ENCODE measurements at places on chromosomes 2 and 18.

DNA sequence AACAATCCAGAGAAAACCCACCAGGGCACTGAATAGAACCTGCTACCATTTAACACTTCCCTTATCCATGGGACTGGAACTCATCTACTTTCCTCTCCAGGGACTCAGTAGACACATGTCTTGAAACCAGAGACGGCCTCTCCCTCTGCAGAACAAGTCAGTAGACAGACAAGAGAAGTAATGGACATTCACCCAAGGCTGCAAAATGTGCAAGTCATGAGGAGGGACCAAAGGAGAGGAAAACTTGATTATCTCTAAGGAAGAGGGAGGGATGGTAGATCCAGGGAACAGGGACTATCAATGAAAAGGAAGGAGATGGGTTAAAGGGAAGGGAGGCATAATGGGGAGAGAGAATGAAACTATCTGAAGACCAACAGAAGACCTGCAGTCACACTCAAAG, 5.3 kb upstream of the TTC39C start:
- no peak for DNase-seq

DNA sequence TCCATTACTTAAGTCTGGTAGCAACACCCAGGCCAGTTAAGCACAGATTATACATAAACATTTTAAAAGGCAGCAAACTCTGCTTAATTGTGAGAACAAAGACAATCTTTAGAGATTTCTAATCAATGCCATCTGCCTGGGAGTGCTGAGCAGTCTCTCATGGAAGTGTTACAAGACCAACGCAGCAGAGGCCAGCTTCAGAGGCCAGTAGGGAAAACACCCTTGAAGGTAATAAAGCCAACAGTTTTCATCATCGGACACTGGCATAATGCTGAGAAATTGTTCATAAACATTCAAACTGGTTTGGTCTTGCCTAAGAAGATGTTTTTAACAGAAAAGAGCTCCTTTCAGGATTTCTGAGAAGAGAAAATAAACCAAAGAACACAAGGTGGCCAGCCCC, 35.0 kb downstream of the EPB41L3 start:
- DNase-seq: no peak

GRCh38 chr2:106356291-106356690, 111.9 kb downstream of the RGPD3 start:
- no peak for DNase-seq

- no peak for DNase-seq
Observed at GRCh38 chr2:61318553-61318952, 152.3 kb downstream of the USP34 start.

DNA sequence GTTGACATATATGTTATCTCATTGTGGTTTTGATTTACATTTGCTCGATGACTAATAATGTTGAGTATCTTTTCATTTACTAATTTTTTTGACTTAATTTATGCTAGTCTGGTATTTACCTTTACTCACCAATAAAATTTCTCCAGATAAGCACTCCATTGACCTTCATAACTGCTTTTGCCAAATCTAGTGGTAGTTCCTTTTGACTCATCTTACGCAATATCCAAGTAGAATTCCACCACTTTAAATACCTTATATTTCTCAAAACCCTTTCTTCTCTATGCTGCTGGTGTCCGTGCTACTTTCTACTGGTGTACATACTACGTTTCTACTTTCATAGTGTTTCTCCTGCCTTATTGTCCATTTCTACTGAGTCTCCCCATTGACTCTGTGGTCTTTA, 407.6 kb upstream of the SPHKAP start:
- DNase-seq: no peak

GRCh38 chr2:236636261-236636660, 66.6 kb downstream of the ACKR3 start:
- no peak for DNase-seq

DNA sequence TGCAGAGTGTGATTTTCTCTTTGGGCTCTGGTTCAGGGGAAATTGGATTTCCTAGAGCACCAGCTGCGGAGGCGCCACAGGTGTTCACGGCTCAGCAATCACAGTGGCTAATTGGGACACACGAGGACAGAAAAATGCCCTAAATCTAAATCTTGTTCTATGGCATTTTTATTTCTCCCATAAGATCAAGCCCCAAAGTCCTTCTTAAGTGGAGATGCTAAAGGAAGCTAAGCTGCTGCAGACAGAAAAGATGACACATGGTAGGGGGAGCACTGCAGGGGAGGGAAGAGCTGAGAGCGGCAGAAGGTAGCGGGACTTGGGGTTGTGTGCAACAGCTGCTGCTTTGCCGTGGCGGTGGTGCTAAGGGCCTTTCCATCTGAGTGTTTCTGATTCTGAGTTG, 280.6 kb downstream of the MYT1L start:
- no peak for DNase-seq

DNA sequence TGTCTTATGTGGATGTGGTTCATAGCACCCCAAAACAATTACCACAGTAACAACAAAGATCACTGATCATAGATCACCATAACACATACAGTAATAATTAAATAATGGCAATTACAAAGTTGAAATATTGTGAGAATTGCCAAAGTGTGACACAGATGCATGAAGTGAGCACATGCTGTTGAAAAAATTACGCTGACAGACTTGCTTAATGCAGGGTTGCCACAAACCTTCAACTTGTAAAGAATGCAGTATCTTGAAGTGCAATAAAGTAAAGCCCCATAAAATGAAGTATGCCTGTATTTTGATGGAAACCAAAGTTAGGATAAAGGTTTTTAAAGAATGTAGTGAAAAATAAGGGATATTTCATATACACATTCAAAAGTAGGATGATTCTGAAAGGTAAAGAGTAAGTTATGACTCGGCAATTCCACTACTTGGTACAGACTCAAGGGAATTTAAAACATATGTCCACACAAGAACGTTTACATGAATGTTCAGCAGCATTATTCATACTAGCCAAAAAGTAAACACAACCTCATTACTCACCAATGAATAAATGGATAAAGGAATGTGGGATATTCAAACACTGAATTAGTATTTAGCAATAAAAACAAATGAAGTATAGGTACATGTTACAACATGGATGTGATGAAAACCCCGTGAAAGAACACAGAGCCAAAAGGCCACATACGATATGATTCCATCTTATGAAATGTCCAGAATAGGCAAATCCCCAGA, 61.6 kb downstream of the SCN9A start:
- DNase-seq: no peak

DNA sequence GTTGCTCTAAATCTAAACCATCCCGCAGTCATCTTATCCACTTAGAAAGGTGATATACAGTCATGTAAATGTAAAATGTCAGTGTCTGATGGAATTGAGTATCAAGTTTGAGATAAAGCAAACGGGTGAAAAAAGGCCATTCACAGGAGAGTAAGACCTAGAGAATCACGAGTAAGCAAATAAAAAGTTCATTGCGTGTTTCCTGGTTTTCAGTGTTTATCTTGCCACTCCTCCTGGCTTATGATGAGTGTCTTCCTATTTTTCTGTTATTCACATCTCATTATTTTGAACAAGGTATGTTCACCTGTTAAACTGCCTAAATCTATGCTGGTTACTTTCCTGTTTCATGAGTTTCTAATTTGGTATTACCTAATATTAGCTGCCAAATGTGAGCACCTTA, 68.8 kb downstream of the ITGA4 start:
- no peak for DNase-seq

DNA sequence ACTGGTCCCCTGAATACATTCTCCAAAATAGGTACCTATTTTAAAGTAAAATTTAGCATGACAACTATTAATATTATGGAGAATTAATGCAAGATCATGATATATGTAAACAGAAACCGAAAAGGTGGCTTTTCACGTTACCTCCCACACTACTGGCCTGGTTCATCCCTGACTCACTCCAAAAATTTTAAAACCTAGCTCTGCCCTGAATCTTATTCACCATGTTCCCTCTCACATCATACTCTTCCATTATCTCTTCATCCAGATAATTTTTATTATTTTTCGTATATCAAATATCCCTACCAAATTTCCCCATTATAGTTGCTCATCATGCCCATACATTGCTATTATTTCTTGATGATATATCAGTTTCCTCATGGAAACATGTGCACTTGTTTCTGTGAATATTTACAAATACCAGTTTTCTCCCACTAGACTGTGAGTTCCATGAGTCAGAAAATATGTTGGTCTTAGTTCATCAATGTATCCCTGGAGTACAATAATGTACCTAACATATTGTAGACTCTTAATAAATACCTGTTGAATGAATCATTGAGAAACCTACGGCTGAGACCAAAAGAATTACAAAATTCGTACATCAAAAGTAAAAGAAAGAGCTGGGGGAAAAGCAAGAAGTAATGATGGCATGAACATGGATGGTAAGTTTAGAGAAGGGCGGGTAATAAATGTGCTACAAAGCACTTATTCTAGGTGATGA, 360.1 kb upstream of the CHAC2 start:
- no peak for DNase-seq

DNA sequence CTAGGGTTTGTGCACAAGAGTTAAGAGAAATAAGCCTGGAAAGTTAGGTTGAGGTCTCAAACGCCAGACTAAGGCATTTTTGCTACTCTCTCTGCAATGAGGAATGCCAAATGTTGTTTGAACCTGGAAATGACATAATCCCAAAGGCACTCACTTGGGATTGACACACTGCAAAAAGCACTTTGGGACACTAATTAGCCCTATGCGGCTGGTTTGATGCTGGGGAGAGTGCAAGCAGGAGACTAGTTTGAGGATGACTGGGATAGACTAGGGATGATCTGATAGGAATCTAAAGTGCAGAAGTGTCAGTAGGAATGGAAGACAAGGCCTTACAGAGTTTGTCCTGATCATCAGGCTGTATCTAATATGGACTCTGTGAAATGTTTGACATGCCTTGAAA, 469.0 kb downstream of the SLC4A3 start:
- DNase-seq: no peak

GRCh38 chr2:42046819-42047487, 868 bp upstream of the PKDCC start:
- no peak for DNase-seq

DNA sequence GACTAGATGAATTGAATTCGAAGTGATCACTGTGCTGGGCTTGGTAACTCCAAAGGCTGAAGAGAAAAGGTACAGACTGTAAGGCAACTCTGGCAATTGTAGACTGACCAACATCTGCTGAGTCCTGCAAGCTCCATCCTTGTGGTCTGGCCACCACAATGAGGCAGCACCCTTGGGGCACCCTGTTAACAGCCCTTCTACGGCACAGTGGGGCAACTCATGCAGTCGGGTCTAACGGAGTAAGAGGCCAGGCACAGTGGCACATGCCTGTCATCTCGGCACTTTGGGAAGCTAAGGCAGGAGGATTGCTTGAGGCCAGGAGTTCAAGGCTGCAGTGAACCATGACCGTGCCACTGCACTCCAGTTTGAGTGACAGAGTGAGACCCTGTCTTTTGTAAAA, 126.8 kb downstream of the ZAP70 start:
- no peak for DNase-seq

DNA sequence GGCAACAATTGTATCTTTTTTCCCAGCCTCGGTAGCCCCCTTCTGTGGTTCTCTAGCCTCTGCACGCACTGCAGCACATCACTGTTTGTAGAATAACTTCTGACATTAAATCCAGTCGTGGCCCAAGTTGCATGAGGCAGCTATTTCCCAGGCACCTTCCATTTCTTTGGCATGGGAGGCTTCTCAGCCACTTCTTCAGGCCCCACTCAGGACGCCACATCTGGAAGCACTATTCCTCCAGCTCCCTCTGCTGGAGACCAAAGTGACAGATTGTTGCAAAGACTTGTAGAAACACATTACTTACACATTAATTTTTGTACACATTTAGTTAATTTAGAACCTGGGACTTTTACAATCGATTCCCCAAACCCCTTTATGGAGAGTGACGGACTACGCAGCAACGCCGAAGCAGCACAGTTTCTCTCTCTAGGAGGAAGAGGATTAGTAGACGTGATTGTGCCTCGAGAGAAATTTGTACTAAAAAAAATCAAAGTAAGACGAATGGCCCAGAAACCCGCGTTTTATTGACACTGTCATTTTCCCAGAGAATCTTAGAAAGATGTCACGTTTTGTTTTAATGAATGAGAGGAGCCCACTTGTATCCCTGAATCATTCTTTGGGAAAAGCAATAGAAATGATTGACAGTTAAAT, 57.8 kb upstream of the RGPD5 start:
- DNase-seq: no peak

DNA sequence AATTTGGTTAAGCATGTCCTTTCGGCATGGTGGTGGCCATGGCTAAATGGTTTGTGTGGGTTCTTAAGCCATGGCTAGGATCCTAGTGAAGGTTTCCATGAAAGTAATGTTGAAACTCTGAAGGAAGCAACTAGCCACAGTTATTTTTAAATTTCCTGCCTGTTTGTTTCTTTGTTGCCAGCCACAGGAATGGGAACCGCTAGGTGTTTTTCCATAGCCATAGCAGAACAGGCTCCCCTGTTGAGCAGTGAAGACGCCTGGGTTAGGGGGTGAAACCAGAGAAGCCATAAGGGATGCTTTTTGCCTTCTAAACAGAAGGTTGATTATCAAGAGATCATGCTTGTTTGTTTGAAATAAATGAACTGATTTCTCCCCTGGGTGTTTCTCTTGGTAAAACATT, 60.1 kb upstream of the CHMP1B start:
- DNase-seq: no peak

GRCh38 chr2:83851066-83851465, 608.0 kb downstream of the SUCLG1 start:
- DNase-seq: no peak

DNA sequence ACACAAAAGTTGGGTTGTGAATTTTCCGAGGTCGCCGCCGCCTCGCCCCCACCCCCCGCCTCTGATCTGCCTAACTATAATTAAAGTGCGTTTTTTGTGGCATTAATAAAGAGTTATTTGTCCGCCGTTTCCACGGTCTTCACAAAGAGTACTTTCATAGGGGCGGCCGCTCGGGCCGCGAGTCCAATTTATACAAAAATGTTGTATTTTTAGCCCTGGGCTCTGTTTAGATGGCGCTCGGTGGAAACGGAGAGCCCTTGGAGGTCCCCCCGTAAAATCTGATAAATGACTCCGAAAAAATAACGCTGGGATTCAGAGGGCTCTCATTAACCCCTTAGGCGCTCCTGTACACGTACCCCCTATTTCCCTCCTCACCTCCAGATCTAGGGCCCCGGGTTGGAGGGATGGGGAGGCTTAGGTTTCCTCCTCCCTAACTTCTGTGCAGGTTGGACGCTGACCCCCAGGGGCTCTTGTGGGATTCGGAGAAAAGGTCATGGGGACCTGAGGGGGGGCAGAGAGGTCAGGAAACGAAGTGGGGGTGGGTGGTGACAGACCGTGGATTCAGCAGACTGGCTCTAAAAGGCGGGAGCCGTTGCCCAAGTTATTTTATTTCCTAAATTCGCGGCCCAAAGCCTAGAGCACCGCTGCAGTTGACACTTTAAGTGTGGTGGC, 1.9 kb downstream of the CYP26B1 start:
- DNase-seq: no peak

DNA sequence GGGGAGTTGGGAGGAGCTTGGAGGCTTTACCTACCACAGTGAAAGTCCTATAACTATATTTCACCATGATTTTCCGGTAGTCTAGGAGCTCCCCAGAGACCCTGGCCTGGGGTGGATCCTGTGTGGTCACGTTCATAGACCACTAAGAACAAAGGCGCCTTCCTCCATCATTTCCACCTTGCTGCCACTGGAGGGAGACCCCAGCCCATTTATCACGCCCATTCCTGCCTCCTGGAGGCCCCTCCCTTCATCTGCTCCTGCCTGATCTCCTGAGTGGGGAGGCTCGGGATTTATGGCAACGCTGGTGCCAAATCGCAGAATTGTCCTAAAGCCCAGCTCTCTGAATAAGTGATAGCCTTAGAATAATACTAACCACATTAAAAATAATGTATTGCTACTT, 507.6 kb upstream of the SPHKAP start:
- DNase-seq: no peak

Measured in stimulated activated CD4-positive, alpha-beta T cell treated with anti-CD3 and anti-CD28 coated beads, Interleukin-1b, Interleukin-23, amount 100 ng/mL, for 1 hour (primary cell).